ENCODE measurements at places on chromosomes 2 and 18.

DNA sequence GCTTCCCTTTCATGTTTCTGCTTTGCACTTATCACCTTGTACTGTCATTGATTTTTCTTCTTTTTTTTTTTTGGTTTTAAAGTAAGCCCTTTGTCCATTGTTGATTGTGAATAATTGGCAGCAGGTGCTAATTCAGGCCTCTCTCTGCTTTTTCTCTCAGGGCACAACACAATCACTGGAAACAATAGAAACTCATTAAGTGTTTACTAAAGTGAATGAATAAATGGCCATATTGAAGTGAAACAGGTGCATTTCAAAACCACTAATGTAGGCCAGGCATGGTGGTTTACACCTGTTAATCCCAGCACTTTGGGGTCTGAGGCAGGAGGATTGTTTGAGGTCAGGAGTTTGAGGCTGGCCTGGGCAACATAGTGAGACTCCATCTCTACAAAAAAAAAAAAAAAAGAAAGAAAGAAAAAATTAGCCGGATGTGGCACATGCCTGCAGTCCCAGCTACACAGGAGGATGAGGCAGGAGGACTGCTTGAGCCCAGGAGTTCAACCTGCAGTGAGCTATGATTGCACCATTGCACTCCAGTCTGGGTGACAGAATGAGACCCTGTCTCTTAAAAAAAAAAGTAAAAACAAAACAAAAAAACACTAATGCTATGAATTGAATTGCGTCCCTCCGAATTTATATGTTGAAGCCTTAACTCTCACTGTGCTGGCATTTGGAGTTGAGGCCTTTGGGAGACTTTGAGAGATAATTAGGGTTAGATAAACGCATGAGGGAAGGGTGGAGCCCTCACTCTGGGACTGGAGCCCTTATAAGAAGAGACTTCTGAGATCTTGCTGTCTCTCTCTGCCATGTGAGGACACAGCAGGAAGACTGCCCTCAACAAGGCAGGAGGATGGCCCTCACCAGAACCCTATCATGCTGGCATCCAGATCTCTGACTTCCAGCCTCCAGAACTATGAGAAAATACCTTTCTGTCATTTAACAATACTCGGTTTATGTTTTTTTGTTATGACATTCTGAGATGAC, 19.9 kb downstream of the SLC38A11 start:
- no peak for DNase-seq

DNA sequence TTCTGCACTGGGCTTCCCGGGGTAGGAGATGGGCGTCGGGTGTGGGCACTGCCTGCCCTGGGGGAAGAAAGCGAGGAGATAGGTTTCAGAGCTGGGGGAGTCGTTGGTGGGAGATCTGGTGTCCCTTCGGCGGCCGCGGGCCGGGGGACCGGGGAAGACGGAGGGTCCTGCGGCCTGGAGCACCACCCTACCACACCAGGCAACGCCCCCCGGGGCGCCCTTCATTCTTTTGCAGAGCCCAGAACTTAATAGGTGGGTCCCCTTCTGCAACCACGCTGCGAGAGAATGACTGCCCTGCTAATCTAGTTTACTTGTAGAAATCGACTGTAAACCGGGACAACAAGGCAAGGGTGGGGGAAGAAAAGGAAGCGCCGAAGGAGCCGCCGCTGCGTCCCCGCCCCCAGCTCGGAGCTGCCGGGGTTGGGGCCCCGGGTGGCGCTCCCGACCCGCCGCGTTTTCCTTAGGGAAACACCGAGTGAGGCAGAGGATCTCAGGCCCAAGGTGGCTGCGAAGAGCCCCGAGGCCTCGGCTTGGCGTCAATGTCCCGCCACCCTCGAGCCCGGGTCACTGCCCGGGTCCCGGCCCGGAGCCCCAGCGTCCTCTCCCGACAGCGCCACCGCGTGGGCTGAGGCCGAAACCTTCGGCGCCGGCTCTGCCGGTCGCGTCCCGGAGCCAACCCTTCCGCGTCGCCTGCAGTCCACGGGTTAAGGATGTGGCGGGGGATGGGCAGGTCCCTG, 5.4 kb upstream of the SATB2 start:
- peak; percentile 71 for DNase-seq

DNA sequence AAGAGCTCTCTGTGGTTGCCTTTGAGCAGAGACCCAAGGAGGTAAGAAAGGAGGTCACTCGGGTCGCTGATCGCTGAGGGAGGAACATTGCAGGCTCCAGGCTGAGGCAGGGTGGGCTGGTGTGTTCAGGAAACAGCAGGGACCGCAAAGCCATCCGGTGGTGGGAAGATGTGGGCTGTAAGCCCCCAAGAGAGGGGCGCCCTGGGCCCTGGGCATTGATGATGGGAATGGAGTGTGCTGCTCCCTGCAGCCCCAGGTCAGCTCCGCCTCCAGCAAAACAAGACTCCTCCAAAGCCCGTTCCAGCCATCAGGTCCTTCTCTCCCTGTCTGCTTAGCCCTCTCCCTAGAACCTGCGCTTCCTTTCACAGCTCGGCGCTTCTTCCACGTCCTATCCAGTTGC, 229.7 kb downstream of the KLHL29 start:
- DNase-seq: no peak

- no peak for DNase-seq
Measured at GRCh38 chr2:15634846-15635490, 43.3 kb downstream of the DDX1 start.

DNA sequence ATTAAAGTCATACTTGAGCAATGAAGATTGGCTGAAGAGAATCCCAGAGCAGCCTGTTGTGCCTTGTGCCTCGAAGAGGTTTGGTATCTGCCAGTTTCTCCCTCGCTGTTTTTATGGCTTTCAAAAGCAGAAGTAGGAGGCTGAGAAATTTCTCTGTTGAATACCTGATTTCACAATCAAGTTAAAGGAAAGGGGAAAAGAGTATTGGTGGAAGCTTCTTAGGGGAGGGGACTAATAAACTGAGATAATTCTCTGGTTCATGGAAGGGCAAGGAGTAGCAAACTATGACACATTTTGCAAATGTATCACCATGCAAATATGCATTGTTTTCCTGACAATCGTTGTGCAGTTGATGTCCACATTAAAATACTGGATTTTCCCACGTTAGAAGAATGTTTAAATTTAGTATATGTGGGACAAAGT, at the start of gene IL1B:
Gene IL1B, minus strand, starts transcription at position 85 of the 423 bp plus-strand sequence. CDS start 550 bp downstream, outside the sequence.
- no peak for DNase-seq

- no peak for DNase-seq
Measured at GRCh38 chr2:191747170-191747530, 69.2 kb downstream of the NABP1 start.

DNA sequence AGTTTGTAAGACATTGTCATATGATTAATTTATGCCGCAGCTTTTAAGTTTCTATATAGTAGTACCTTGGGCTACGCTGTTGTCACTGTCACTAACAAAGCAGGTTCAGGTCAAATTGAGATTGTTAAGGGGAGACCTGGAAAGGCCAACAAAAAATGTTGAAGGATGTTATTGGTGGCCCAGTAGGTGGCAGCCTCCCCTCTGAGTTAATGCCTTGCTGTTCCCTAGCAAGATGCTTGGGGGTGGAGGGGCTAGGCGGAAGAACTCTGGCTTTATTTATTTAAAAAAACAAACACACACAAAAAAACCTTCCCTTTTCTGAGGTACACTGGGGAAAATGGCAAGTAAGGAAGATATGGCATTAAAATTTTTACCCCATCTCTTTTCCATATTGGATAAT, 128.3 kb upstream of the ATP5MC3 start:
- peak; percentile 40 for DNase-seq

- DNase-seq: peak; percentile 81
Measured at GRCh38 chr2:64988420-64989125, 626 bp upstream of the SLC1A4 start.

- DNase-seq: no peak
Measured at GRCh38 chr2:74877781-74878433, 44.0 kb downstream of the HK2 start.

DNA sequence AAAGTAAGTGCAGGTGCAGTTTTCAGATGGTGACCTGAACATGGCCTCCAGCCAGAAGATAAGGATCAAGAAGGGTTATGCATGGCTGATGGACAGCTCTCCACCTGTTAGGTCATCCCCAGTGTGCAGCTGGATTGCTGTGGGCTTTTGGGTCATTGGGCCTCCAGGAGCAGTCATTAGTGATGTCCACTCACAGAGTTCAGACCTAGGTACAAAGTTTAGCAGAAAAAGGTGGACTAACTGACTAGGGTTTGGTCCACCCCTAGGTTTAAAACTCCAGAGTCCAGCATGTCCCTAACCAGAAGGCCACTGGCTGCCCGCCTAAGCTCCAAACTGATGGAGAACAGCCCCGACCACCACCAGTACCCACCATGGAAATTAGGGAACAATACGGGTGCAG, 18.3 kb upstream of the SULT1C2 start:
- DNase-seq: no peak

GRCh38 chr2:140117386-140117785, 1337.2 kb upstream of the NXPH2 start:
- DNase-seq: no peak

Data from SK-N-DZ (cell line).